Type B pancreatic cell (in vitro differentiated cells): ENCODE measurements at places on chromosomes 12 and 14.
A peak's percentile ranks its signal among the peaks of the same experiment; 100 is the strongest.

DNA sequence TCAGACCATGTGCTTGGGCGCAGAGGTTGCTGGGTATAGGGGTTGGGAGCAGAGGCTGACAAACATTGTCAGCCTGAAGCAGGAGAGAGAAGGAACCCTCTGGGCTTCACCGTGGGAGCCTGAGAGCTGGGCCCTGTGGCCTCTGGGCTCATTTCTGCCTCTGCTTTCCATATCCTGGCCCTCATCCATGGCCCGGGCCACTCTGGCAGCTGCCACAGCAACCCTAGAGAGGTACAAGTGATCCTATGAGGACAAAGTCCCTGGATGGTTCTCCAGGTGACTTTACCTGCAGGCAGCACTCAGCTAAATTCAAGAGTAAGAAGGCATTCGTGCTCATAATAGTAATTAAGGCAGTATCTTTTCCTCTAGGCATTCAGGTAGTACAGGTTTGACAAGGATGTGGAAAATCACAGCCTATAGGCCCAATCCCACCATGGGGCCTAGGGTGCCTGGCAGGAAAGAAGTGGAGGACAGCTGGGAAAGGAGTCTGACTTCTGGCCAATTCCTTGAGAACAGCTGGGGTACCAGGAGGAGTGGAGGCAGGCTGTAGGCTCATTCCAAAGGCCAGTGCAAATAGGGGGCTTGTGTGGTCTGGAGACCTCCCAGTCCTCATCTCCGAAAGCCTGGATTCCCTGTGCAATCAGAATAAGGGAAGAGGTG lies 3.6 kb upstream of the TTC7B start:
- H3K36me3 ChIP-seq = peaks cover 10% of the 10 kb centered on the region
- peak overlapping the region; percentile 75 for H3K4me3 ChIP-seq
- H3K4me1 ChIP-seq = peaks cover 14% of the 10 kb centered on the region
- no peaks in the 10 kb centered on the region for H3K27me3 ChIP-seq
- H3K27ac ChIP-seq = peak overlapping the region; percentile 79

DNA sequence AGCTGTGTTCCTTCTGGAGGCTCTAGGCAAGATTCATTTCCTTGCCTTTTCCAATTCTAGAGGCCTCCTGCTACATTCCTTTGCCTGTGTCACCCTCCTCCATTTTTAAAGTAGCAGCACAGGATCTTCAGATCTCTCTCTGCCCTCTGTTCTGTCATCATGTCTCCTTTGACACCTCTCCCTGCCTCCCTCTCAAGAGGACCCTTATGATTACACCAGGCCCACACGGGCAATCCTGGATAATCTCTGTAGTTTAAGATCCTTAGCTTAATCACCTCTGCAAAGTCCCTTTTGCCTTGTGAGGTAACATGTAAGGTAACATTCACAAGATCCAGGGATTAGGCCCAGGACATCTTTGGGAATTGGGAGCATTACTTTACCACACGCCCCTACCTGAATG lies 155.2 kb downstream of the SYNE2 start:
- H3K27me3 ChIP-seq = no peaks in the 10 kb centered on the region
- no peaks in the 10 kb centered on the region for H3K4me1 ChIP-seq
- H3K36me3 ChIP-seq = peaks cover 19% of the 10 kb centered on the region
- no peak overlapping the region for H3K27ac ChIP-seq
- no peak overlapping the region for H3K4me3 ChIP-seq
- no peak for DNase-seq

DNA sequence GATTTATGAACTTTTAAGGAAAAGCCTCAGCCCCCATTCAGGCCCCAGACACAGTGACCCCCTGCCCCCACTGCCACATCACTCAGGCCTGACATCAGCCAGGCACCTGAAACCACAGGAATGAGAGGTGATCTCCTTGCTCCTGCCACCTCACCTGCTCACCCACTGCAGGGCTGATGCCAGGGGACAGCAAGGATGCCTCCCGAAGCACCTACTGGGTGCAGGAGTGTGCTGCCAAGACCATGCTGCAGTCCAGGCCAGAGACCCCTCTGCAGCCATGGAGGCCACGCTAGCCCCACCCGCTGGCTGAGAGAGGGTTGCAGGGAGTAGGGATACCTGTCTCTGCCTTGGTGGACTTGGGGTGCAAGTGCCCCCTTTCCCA lies 18.6 kb upstream of the KRT7 start:
- peaks cover 12% of the 10 kb centered on the region for H3K27me3 ChIP-seq
- DNase-seq = no peak
- peaks cover 25% of the 10 kb centered on the region for H3K4me1 ChIP-seq
- H3K27ac ChIP-seq = peak overlapping the region; percentile 51
- H3K36me3 ChIP-seq = no peaks in the 10 kb centered on the region
- no peak overlapping the region for H3K4me3 ChIP-seq

GRCh38 chr12:106759526-106760183 lies 14.8 kb upstream of the RIC8B start:
- no peaks in the 10 kb centered on the region for H3K36me3 ChIP-seq
- no peak overlapping the region for H3K4me3 ChIP-seq
- no peaks in the 10 kb centered on the region for H3K27me3 ChIP-seq

DNA sequence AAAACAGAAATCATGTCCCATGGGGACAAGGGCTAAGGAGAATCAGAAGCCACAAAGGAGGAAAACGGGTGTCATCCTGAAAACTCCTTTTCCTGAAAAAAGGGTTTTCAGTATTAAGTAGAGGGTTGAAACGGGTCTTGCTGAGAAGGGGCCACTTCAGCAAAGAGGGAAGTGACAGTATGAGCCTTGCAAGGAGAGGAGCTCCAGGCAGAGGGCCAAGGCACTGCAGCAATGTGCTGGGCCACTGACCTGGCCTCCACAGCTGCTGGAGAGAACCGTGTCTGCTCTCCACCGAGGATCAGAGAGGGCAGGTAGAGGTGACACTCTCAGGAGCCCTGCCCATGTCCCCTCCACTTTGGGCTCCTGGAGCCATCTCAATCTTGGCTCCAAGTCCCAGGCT lies 103.3 kb downstream of the NCOR2 start:
- no peak for DNase-seq
- H3K27ac ChIP-seq = no peak overlapping the region
- H3K36me3 ChIP-seq = peaks cover 42% of the 10 kb centered on the region

DNA sequence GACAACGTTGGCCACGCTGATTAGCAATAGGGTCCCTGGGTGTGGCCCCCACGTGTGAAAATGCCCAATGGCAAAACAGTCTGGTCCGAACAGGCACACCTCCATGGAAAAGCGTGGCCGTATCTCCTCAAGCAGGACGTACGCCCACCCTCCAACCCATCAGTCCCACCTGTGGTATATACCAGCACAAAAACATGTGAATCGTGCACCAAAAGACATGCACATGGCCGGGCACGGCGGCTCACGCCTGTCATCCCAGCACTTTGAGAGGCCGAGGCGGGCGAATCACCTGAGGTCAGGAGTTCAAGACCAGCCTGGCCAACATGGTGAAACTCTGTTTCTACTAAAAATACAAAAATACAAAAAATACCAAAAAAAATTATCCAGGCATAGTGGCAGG lies 14.9 kb upstream of the SFSWAP start:
- no peak for DNase-seq
- no peaks in the 10 kb centered on the region for H3K36me3 ChIP-seq
- H3K27me3 ChIP-seq = peaks cover 26% of the 10 kb centered on the region
- no peak overlapping the region for H3K4me3 ChIP-seq

- H3K27ac ChIP-seq = no peak overlapping the region
- no peaks in the 10 kb centered on the region for H3K27me3 ChIP-seq
- no peaks in the 10 kb centered on the region for H3K4me1 ChIP-seq
- DNase-seq = no peak
Observed at GRCh38 chr12:72081777-72082176, 143.1 kb downstream of the TPH2 start.

DNA sequence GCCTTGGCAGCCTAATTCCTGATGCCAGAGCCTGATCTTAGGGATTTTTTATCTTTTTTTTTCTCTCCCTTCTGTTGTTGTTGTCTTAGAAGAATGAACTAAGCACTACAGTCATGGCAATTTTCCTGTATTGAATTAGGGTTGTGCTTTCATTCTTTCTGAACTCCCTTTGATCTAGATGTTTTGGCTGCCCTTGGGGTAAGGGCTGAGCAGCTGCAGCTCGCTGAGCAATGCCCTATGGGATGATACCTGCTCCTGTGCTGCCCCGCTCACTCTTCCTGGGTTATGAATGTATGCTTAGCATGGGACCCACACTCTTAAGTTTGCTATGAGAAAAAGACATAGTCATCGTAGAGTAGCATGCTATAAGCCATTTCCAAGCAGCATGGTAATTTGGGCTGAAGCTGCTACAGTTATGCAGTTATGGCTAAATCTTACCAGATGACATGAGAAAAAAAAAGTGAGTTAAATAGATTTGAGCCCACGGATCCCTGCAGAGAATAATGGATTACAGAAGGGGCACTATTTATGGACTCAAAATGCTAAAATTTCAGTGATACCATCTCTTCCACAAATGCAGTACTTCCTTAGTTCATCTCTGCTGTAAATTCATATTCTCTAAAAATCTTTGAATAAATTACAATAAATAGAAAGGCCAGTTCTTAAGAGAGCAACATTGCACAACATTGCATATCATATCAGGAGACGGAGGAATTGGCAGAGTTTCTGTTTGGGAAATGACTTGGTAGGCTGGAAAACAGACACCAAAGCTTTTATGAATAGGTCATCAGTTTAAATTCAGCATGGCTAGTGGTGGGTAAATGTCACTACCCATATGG lies 79.2 kb upstream of the PTHLH start:
- no peaks in the 10 kb centered on the region for H3K36me3 ChIP-seq
- DNase-seq = no peak
- peaks cover 6% of the 10 kb centered on the region for H3K4me1 ChIP-seq
- no peak overlapping the region for H3K27ac ChIP-seq
- H3K27me3 ChIP-seq = no peaks in the 10 kb centered on the region
- H3K4me3 ChIP-seq = peak overlapping the region; percentile 11

GRCh38 chr12:3123729-3124128 lies 46.5 kb downstream of the TSPAN9 start:
- no peaks in the 10 kb centered on the region for H3K4me1 ChIP-seq
- H3K36me3 ChIP-seq = peaks cover 24% of the 10 kb centered on the region
- no peak overlapping the region for H3K27ac ChIP-seq
- no peak for DNase-seq
- no peaks in the 10 kb centered on the region for H3K27me3 ChIP-seq

DNA sequence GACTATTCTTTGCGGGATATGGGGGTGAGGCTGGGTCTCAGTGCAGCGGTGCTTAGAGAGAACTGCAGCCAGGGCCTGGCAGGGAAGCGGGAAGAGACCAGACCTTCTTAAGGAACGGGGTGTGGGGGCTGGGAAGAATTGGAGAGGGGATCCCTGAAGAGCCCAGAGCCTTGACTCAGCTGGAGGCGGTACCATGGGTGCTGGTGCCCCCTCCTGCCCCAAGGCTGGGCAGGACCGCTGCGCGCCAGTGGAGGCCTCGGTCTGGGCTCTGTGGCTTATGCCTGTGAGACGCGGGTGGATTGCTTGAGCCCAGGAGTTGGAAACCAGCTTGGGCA lies 1.3 kb upstream of the RNU7-1 start:
- peaks cover 20% of the 10 kb centered on the region for H3K36me3 ChIP-seq
- H3K27ac ChIP-seq = peak overlapping the region; percentile 99
- peaks cover 12% of the 10 kb centered on the region for H3K4me1 ChIP-seq

GRCh38 chr12:127607146-127607725 lies 659.7 kb upstream of the TMEM132C start:
- H3K4me1 ChIP-seq = no peaks in the 10 kb centered on the region
- no peak for DNase-seq

DNA sequence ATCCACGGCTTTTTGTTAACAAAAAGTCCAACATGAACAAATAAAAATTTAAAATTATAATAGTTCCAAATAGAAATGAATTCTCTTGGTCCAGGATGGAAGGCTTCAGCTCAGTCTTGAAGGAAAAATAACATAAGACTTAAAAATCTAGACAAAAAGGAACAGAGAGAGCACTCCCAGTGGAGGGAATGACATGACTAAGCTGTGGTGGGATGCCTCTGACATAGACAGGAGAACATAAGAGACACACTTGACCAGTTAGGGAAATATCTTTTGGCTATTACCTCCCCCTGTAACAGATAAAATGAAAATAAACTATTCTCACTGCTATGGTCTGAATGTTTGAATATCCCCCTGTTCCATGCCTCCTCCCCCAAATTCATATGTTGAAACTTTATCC lies 106.8 kb downstream of the BBS10 start:
- H3K4me1 ChIP-seq = peaks cover 10% of the 10 kb centered on the region
- no peak overlapping the region for H3K4me3 ChIP-seq
- no peak for DNase-seq
- H3K27me3 ChIP-seq = no peaks in the 10 kb centered on the region
- no peaks in the 10 kb centered on the region for H3K36me3 ChIP-seq
- H3K27ac ChIP-seq = no peak overlapping the region

- peaks cover 48% of the 10 kb centered on the region for H3K4me1 ChIP-seq
- peak overlapping the region; percentile 5 for H3K4me3 ChIP-seq
- H3K27ac ChIP-seq = no peak overlapping the region
- no peaks in the 10 kb centered on the region for H3K36me3 ChIP-seq
- no peak for DNase-seq
Observed at GRCh38 chr12:130086248-130086647, 76.0 kb upstream of the FZD10 start.

DNA sequence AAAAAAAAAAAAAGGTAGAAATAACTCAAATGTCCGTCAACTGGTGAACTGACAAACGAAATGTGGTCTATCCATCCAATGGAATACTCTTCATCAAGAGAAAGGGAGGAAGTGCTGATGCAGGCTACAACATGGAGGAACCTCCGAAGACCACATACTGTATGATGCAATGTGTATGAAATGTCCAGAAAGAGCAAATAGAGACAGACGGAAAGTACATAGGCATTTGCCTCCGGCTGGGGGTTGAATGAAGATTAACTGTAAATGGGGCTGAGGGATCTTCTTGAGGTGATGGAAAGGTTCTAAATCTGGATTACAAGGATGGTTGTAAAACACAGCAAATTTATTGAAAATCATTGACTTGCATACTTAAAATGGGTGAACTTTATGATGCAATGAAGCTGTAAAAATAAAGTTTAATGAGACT lies 35.4 kb downstream of the DLK1 start:
- H3K4me3 ChIP-seq = no peak overlapping the region
- peaks cover 46% of the 10 kb centered on the region for H3K27me3 ChIP-seq
- no peaks in the 10 kb centered on the region for H3K36me3 ChIP-seq

DNA sequence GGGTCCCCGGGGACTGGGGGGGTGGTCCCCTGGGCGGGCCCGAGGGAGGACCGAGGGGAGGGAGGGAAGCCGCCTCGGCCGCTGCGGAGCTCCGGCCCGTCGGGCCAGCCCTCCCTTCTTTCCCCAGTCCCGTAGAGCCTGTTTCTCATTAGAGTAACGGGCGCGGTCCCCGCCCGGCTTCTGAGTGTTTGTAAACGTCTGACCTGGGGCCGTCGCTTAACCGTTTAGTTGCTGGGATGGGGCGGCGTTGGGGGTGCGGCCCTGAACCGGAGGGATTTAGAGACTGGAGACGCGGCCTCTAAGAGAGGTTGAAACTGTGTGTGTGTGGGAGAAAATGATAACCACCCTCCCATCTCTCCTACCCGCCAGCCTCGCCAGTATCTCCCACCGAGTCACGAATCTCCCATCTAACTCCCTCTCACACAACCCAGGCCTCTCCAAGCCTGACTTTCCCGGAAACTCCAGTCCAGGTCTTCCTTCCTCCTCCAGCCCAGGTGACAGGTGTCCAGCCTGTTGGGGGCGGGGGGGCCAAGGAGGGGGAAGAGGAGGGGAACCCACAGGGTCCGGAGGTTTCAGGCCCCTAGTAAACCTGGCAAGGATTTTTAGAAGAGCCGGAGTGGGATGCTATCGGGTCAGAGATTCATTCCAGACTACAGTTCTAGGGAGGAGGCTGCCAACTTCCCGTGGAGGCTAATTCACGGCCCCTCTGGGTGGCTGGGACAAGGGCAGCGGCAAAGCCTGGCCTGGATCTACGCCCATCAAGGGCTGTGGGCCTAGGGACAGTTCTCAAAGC lies 1.1 kb upstream of the NFATC4 start:
- peak overlapping the region; percentile 95 for H3K4me3 ChIP-seq
- no peaks in the 10 kb centered on the region for H3K36me3 ChIP-seq
- peaks cover 3% of the 10 kb centered on the region for H3K27me3 ChIP-seq
- peaks cover 19% of the 10 kb centered on the region for H3K4me1 ChIP-seq
